Inflammatory macrophage treated with lipopolysaccharide for 1 hour (primary cell): ENCODE measurements at places on chromosomes 2 and 18.

DNA sequence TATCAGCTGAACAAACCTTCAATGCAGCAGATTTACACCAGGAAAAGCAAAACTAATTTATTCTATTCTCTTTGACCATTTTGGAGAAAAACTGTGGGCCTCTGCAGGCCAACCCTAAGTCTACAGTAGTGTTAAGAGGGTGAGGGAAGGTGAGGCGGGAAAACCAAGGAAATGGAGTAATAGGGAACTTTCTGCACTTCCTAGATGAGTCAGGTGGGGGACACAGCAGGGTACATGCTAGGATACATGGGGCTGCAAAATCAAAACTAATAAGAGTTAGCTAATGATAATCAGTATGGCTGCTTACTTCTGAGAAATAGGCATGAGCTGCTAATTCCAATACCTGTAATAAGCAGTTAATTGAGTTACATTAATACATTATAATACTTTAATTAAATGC, 66.0 kb upstream of the PGAP1 start:
- no peak for DNase-seq

DNA sequence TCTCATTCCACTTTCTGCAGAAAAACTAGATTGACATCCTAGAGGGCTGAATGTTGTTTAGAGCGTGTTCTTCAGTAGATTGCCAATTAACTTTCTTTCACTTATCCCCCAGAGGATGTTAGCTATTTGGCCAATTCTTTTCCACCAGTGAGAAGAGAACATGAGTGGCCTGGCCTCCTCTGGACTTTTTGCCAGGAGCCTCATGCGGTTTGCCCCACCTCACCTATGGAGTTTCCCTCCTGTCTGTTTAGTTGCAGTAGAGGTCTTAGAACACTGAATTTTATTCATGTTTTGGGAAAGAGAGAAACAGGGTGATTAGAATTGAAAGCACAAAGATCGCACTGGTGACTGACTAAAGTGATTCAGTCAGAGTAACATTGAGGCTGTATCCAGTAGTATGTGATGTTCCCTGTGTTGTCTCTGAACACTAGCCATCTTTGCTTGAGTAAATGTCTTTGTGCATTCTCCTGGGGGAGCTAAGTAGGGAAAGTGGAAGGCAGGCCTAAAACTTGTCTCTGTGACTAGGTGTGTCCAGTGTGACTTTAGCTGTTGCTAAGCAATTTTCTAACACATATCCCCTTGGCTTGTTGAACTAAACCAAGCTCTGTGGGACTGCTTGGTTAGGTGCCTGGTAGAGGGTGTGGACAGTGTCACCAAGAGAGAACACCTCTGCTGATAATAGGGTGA, 34.0 kb downstream of the UGP2 start:
- DNase-seq = no peak

GRCh38 chr2:17521621-17522020, 3.4 kb upstream of the RAD51AP2 start:
- DNase-seq = no peak

GRCh38 chr18:60984510-60984909, 348.7 kb upstream of the CDH20 start:
- DNase-seq = no peak

GRCh38 chr2:85394261-85394681, 15.9 kb downstream of the CAPG start:
- no peak for DNase-seq

DNA sequence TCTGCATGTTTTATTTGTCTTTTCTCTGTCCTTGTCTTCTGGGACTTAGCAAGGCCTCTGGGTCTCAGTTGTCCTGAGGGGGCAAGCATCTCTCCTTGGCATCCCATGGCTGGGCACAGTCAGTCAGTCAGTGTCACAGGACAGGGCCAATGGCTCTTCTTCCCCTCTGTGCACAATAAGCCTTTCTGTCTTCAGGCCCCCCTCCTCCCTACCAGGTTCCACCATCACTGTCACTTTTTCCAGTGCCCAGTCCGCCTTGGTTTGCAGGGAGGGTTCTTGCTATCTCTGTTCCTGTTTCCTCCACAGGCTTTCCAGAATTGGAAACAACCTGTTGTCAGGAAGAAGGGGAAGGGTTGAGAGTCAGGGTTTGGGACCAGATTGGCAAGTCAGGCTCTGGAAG, 1.7 kb upstream of the VAMP5 start:
- peak; percentile 15 for DNase-seq

- DNase-seq = no peak
Measured at GRCh38 chr2:33589444-33589843, 9.7 kb downstream of the FAM98A start.

DNA sequence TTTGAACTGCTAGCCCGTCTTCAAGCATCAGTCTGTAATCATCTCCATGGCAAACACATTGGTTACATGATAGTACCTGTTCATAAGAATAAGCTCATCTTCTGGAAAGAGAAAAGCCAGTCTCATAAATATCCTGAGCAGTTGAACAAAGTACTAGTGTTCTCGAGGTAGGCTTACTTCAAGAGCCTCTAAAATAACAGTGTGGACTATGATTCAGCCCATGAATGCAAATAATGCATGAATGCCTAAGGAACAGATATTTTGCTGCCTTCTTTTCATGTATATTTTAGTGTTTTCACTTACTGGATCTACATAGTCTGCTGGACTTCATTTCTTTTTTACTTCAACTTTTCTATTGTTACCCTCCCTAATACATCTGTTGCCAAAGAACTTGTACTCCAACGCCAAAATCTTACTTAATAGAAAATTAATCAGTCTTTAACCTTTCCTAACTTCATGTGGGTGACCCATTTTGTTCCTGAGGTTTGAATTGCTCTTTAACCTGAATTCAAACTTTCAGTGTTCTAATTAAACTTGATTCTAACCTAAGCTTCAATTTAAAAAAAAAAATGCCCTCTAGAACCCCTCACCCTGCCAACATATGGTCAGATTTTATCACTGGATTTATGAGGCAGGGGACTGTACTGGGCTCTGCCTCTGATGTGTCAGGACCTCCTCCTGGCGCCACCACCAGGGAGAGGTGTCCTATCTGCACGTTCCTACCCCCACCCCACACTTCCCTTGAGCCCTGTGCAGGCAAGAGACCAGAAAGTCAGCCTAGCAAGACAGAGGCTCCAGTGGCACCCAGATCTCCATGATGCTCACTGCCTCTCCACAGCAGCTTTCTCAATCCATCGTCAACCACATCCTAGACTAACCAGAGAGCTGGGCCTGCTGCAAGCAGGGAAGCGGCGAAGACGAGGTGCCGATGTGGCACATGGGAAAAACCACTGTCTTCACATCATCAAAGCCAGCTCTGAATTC, 264.7 kb upstream of the ID2 start:
- DNase-seq = no peak

- DNase-seq = no peak
Measured at GRCh38 chr18:67525328-67526099, 9.0 kb upstream of the DSEL start.

DNA sequence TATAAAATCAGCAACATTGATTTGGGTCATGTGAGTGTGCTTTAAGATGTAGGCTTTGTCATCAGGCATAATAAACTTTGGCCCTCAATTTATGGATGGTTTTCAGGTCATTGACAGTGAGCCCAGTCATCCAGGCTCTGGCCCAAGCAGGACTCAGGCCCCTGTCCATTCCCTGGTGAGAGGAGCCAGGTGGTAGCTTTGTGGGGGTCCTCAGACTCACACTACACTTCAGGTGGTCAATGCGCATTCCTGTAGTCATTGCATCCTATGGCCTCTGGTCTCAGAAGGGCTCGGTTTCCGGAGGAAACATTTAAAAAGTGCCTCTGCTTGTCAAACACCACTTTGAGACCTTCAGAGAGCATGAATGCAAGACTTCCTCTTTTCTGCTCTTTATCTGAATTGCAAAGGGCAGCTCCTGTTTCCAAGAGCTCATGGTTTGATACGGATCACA, 20.2 kb downstream of the LGALSL start:
- DNase-seq = no peak

DNA sequence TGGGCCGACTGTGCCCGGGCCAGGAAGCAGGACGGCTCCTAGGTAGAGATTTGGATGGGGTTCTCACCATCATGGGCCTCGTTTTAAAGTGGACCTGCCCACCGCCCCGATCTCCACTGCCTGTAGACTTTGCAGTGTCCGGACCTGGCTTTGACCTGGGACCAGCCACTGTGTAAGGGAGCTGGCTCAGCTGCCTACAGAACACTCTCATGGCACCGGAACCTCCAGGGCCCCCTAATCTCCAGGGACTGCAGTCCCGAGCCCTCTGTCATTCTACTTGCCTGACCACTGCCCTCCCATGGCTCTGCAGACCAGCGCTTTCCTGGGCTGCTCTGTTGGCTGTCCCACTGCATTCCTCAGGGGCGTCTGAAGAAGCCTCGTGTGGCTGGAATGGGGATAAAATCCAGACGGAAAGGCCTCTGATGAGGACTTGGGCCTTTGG, 120.8 kb downstream of the GLI2 start:
- no peak for DNase-seq

DNA sequence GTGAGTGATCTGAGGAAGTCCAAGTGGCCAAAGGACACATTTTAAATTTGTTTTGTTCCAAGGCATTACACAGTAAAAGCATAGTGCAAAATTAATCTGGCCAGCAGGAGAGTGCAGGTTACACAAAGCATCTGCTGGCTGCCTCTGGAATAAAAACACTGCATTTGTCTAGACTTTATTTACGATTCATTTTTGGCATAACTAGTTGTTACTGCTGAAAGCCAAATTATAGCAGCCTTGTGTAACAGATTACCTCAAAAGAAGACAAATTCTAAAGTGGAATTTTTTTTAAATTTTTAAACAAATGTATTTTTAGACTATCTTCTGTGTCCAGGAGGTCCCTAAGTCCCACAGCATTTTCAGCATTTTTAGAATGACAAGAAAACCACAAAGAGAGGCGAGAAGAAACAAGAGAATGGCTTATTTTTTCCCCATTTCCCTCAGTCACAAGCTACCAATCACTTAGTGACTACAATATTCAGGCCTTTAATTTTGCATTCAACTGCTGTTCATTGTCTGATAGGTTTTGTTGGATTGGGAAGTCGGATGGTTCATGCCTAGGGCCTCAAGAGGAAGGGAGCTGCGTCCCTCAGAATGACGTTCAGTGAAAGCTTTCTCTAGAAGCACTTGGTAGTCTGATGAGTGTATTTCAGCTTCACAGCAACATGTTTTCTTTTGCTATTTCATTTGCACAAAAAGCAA, 46.0 kb downstream of the TMEFF2 start:
- DNase-seq = no peak

DNA sequence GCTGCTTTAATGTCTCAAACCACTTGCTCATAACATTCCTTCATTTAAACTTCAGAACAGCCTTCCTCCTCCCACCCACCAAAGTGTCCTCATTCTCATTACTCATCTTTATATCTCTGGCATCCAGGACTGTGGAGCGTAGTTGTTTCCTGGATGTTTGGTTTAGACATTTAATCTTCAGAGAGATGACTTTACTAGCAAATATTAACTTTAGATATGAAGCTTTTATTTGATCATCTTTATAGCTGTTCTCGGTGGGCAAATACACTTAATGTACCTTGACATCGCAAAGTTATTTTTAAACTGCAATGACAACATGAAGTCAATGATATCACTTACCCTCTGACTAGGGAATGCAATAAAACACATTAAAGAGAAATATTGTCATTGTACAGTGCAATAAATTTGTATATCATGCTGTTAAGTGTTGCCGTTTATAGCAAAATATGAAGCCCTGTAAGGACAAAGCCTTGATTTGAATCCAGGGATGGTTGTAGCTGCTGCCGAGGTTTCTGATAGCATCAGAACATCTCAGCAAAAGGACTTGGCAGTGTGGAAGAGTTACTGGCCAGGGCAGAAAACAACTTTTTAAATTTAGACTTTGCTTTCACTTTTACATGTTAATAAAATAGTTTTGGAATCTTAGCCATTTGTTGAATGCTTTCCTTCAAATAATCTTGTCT, 4.6 kb upstream of the LAMA3 start:
- no peak for DNase-seq

DNA sequence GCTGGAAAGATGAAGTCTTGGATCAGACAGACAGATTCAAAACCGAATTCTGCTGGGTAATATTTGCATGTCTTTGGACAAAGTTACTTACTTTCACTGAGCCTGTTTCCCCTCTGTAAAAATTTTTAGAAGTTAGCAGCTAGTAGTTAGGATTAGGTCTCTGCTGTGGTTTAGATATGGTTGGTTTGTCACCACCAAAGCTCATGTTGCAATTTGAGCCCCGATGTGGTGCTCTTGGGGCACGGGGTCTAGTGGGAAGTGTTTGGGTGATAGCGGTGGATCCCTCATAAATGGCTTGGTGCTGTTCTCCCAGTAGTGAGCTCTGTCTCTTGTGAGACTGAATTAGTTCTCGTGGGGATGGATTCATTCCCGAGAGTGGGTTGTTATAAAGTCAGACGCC, 38.9 kb upstream of the PNO1 start:
- no peak for DNase-seq

- no peak for DNase-seq
Measured at GRCh38 chr2:161355983-161356382, 47.8 kb downstream of the PSMD14 start.

GRCh38 chr2:217182926-217183325, 323.1 kb upstream of the TNP1 start:
- DNase-seq = no peak

GRCh38 chr2:108266218-108266617, 22.5 kb upstream of the SULT1C2 start:
- DNase-seq = no peak

DNA sequence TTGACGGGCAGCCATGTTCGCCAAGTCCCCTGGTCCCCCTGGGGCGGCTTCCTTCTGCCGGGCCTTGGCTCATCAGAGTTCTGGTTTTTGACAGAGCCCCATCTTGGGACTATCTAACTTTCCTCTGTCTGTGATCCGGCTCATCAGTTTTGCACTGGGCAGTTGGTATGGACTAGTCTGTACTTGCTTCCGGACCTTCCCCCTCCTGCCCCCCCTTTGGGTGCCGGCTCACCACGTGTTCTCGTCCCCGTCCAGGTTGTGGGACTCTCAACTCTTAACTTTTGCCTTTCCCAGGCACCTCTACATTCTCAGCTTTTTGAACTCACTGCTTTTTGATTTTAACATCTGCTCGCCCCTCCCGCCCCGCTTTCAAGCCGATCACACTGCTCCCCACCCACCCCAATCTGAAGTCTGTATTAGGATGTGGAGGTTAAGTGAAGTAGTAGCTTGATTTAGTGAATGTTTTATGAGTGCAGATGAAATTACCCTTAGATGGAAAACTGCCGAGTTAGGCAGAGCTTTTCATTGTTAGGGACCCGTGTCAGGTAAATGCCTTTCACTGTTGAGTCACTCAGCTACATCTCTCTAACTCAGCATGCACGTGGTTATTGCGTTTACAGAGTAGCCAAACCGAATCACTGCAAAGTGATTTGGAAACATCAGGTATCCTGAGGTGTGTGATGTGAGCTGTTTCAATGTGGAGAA, 874 bp downstream of the WDR43 start:
- no peak for DNase-seq
